Ovary (tissue), 10 donors: ENCODE measurements at places on chromosomes 2 and 18. TPM values are rescaled to one million over a fixed set of nuclear protein-coding genes. Genes with fewer than 3 reads are reported as not detected.

GRCh38 chr2:46001741-46002506, 295.3 kb upstream of the EPAS1 start:
- H3K4me1 ChIP-seq = peaks cover 14% of the 10 kb centered on the region
- peak overlapping the region; percentile 30 for H3K27ac ChIP-seq
- no peak overlapping the region for H3K4me3 ChIP-seq
- peak; percentile 50 for DNase-seq
- H3K36me3 ChIP-seq = no peaks in the 10 kb centered on the region

- DNase-seq = peak; percentile 78
- H3K27me3 ChIP-seq = no peaks in the 10 kb centered on the region
- H3K36me3 ChIP-seq = no peaks in the 10 kb centered on the region
Measured at GRCh38 chr2:102070058-102070642, 72.4 kb upstream of the IL1R1 start.

GRCh38 chr2:240528406-240529040, 29.3 kb downstream of the ANKMY1 start:
- no peak overlapping the region for H3K27ac ChIP-seq
- H3K27me3 ChIP-seq = no peaks in the 10 kb centered on the region
- H3K4me3 ChIP-seq = no peak overlapping the region
- no peaks in the 10 kb centered on the region for H3K4me1 ChIP-seq
- H3K36me3 ChIP-seq = no peaks in the 10 kb centered on the region

GRCh38 chr18:73980289-73980979, 167.2 kb downstream of the FBXO15 start:
- no peak overlapping the region for H3K4me3 ChIP-seq
- no peaks in the 10 kb centered on the region for H3K27me3 ChIP-seq
- H3K4me1 ChIP-seq = no peaks in the 10 kb centered on the region
- no peaks in the 10 kb centered on the region for H3K36me3 ChIP-seq
- H3K27ac ChIP-seq = no peak overlapping the region

DNA sequence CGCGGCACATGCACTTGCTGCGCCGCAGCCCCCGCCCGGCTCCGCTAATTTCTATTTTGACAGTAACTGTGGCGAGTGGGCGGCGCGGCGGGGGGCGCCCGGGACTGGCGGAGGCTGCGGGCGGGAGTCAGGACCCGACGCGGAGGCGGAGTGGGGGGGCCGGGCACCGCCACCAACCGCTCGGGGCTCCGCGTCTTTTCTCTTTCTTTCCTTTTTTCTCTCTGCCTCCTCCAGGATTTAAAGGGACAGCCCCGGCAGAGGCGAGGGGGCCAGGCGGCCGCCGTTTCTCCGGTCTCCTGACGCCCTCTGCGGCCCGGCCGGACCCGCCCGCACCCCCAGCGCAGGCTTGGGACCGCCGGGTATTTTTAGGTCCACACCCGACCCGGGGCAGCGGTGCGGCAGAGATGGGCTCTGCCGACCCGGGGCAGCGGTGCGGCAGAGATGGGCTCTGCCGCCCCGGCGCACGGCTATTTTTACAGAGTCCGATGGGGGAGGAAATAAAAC, 460 bp upstream of the ZBTB7C start:
- no peaks in the 10 kb centered on the region for H3K4me1 ChIP-seq
- peak; percentile 76 for DNase-seq
- no peaks in the 10 kb centered on the region for H3K36me3 ChIP-seq
- peak overlapping the region; percentile 71 for H3K27ac ChIP-seq
- no peaks in the 10 kb centered on the region for H3K27me3 ChIP-seq
- peak overlapping the region; percentile 82 for H3K4me3 ChIP-seq

DNA sequence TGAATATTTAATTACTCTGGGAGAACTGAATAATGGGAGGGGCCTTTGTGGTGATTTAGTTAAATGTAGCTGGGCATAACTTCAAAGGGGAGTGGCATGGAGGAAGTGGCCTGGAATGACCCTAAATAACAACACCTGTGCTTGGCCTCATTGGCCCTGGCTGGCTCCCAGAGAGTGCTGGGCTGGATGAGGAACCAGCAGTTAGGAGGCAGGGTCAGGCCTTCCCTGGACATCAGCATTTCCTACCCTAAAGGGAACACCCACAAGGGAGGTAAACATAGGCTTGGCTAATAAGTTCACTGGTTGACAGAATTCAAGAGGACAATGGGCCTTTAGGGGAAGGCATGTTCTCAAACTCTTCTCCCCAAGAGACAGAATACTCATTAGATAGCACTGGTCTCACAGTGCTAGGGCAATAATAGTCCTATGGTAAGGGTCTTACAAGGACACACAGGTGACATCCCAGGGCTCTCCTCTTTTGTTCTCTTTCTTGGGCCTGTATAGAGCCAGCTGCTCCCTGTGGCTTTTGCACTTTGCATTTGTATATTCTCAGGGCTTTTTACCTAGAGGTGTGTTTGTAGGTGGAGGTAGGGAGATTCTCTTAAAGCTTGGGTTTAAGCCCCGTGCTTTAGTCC, 106.8 kb downstream of the ZNF519 start:
- H3K27me3 ChIP-seq = no peaks in the 10 kb centered on the region
- H3K4me1 ChIP-seq = no peaks in the 10 kb centered on the region
- no peak overlapping the region for H3K27ac ChIP-seq
- no peak overlapping the region for H3K4me3 ChIP-seq

GRCh38 chr2:225668606-225669266, 269.2 kb downstream of the NYAP2 start:
- no peaks in the 10 kb centered on the region for H3K27me3 ChIP-seq
- no peak overlapping the region for H3K4me3 ChIP-seq
- no peaks in the 10 kb centered on the region for H3K36me3 ChIP-seq
- H3K4me1 ChIP-seq = no peaks in the 10 kb centered on the region

- no peak overlapping the region for H3K27ac ChIP-seq
- H3K4me3 ChIP-seq = no peak overlapping the region
- no peaks in the 10 kb centered on the region for H3K27me3 ChIP-seq
- no peaks in the 10 kb centered on the region for H3K4me1 ChIP-seq
Measured at GRCh38 chr2:136505462-136505861, 259.9 kb upstream of the THSD7B start.

DNA sequence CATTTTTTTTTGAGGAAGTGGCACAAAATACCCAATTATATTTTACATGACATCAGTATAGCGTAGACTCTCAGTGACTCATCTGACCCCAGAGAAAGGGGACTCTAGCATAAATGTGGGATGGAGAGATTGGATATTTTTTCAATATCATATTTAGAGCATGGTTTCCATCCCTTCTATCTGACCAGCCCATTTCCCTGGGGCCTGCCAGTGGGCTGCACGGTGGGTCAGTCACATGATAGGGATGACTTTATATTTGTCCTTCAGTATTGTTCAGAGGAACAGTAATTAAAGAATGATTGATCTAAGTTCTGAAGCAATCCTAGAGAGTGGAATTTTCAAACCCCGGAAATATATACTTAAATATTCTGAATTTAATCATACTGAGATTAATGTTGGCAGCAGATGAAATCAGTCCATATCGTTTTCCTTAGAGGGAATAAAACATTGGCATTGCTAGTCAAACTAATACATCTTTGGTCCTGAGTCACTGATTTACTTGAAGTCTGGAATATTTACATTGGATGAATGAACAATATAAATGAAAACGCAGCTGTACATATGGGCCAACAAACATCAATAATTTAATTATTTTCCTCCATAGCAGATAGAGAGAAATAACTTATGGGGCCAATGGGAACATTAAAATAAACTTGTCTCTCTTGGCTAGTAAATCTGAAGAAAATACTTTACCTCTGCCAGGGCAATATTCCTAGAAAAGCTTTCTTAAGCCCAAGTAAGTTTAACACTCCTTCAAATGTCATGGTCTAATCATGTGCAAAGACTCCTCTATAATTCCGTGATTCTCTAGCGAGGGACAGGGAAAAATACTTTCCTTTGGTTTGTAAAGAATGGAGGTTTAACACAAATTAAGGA, 563.6 kb upstream of the PKDCC start:
- H3K4me1 ChIP-seq = peaks cover 1% of the 10 kb centered on the region
- H3K36me3 ChIP-seq = no peaks in the 10 kb centered on the region
- no peak for DNase-seq
- no peaks in the 10 kb centered on the region for H3K27me3 ChIP-seq

DNA sequence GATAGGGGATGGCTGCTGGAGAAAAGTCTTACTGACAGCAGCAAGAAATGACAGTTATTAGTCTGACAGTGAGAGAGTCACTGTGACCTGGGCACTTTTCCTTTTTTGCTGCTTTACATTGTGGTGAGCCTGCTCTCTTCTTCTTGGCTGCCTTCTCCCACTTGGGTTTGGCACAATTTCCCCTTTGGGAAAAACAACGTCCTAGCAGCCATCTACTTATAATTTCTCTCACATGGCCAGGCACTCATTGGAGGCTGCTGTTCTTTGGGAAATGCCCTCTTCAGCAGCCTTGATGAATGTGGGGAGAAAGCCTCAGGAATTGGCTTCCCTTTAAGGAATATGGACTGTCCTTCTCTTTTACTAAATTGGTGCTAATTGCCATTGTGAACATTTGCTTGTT, 60.4 kb upstream of the SLC1A4 start:
- H3K27ac ChIP-seq = no peak overlapping the region
- H3K36me3 ChIP-seq = no peaks in the 10 kb centered on the region
- no peak for DNase-seq
- H3K4me1 ChIP-seq = no peaks in the 10 kb centered on the region

- H3K4me1 ChIP-seq = no peaks in the 10 kb centered on the region
- H3K27ac ChIP-seq = no peak overlapping the region
- H3K36me3 ChIP-seq = no peaks in the 10 kb centered on the region
- no peaks in the 10 kb centered on the region for H3K27me3 ChIP-seq
Measured at GRCh38 chr2:195238379-195238778, 418.6 kb upstream of the SLC39A10 start.

DNA sequence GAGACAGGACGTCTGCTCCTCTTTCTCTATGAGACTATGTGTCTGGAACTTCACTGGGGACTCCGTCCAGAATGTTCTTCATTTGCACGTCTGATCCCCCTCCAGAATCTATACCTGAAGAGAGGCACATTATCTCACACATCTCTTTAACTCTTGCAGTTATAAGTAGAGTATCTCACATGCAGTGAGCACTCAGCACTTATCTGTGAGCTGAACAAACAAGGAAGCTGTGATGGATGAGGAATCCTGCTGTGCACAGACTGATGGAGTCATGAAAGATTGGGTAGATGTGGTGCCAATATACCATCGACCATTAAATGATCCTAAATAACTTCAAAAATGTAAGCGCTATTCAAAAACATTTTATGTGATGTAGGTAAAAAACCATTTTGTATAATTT, 888.3 kb upstream of the CELF4 start:
- no peak for DNase-seq
- no peaks in the 10 kb centered on the region for H3K4me1 ChIP-seq
- no peaks in the 10 kb centered on the region for H3K27me3 ChIP-seq
- H3K4me3 ChIP-seq = no peak overlapping the region

DNA sequence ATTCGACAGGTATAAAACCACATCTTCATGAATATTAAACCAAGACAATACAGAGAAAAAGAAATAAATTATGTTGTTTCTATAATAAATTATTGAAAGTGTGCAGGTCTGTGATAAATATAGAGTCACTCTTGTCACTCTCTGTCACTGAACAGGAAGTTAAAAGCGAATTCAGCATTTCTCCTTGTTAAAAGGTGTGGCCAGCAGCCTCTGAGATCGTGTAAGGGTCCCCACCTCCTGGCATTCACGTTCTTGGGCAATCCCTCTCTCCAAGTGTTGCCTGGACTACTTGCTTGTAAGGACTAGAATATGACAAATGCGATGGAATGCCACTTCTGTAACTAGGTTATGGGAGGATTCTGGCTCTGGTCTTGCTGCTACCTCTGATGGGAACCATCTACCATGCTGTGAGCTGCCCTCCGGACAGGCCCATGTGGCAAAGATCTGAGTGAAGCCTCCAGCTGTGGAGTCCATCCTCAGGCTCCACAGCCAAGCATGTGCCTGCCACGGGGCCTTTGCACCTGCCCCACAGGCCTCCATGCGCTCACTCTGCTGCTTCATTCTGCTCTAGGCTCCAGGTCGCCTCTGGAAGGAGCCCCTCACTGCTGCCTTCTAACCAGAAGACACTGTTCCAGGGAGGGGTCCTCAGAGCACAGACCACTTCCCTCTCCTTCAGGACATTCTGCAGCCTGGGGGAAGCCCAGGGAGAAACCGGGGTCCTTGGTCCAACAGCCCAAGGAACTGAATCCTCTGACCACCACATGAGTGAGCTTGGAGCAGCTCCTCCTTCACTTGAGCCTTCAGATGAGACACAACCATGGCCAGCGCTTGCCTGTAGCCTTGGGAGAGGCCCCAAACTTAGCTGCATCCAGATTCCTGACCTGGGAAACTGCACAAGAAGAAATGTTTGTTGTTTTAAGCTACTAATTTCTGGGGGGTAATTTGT, 202.9 kb upstream of the HDAC4 start:
- no peak for DNase-seq
- no peak overlapping the region for H3K4me3 ChIP-seq
- H3K4me1 ChIP-seq = no peaks in the 10 kb centered on the region
- H3K27me3 ChIP-seq = no peaks in the 10 kb centered on the region
- no peaks in the 10 kb centered on the region for H3K36me3 ChIP-seq
- no peak overlapping the region for H3K27ac ChIP-seq

DNA sequence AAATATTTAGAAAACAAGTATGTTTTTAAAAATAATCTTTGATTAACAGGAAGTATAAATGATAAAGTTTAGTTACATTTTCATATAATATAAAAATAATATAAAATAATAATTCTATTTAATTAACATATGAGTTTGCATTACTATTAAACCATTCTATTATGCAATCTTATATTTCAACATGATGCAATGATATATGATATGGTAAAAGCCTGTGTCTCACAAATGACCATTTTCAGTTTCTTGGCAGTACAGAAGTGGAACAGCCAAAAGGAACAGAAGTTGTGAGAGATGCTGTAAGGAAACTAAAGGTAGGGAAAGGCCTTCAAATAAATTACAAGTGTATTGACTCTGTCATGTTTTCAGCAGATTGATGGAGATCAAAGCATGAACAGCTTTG, 230.8 kb downstream of the GULP1 start:
- H3K27ac ChIP-seq = no peak overlapping the region
- no peak overlapping the region for H3K4me3 ChIP-seq
- peaks cover 2% of the 10 kb centered on the region for H3K4me1 ChIP-seq

DNA sequence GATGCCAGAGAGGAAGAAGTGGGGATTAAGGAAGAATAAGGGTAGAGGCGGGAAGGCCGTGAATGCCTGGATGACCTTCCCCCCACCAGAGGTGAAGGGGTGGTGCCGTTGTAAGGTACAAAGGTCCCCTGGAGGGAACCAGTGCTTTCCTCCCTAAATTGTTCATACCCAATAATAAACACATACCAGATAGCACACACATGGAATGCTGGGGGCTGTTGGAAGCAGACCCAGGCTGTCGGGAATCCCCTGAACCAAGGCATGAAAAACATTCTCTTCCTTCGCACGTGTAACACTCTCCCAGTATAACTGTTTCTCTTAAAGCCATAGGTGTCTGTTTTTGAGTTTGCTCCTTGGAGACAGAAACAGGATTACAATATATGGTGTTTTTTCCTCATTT, 107.1 kb upstream of the CTAGE1 start:
- H3K27me3 ChIP-seq = no peaks in the 10 kb centered on the region
- H3K4me3 ChIP-seq = no peak overlapping the region
- no peak overlapping the region for H3K27ac ChIP-seq

Gene ERLEC1
- 33.0 TPM for total RNA-seq

Gene SP5
- total RNA-seq = 0.30 TPM

Gene SCN3A
- 0.48 TPM for total RNA-seq

Gene COMMD1
- total RNA-seq = 28.0 TPM

Gene MBP
- total RNA-seq = 38.2 TPM

Gene LRATD1
- 7.4 TPM for total RNA-seq

Gene PTPN4
- total RNA-seq = 30.7 TPM
